ENCODE measurements at places on chromosomes 4 and X.

DNA sequence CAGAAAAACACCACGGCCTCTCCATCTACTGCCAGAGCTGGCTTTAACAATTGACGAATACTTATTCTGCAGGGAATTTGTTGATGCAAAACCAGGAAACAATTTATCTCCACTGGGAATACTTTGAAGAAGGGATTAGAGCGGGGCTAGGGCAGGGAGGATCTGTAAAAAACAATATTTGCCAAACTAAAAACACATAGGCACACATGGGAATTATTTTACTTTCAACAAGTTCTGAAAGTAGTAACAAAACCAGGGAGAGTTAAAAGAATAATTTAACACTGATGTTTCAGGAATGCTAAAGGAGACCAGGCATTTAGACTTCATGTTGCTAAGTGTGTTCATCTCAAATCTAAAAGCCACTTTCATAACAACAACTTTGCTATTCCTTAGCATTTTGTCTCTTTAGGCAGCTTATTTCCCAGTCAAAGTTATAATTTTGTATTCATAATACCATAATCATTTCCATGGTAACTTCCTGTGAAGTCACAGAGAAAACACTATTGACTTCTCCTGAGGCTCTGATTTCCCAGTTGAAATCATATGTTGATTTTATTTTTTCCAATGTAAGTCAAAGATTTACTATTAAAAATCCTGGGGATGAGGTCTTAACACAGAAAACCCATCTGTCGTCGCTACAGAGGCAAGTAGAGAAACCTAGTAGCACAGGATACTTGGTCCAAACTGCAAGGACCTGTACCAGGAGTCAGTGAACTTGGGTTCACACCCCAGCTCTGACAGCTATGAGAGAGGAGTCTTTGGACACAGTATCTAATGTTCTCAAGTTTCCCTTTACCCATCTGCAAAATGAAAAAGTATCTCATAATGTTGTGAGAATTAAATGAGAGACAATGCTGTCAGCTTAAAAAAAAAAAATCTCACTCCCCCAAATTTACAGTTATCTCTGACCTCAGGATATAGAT, 69.3 kb downstream of the SH3RF1 start:
- peak; percentile 22 for DNase-seq

- DNase-seq = peak; percentile 47
Measured at GRCh38 chr4:153471698-153472093, 5.5 kb downstream of the TMEM131L start.

DNA sequence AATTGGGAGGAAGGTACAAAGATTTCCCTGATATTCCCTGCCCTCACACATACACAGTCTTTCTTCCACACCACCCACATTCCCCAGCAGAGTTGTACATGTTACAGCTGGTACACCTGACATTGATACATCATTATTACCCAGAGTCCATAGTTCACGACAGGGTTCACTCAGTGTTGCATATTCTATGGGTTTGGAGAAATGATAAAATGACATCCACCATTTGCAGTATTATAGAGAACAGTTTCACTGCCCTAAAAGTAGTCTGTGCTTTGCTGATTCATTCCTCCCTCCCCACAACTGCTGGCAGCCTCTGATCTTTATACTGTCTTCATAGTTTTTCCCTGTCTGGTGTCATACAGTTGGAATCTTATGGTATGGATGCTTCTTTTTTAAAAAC, 15.0 kb downstream of the AGA start:
- peak; percentile 39 for DNase-seq

- no peak for DNase-seq
Measured at GRCh38 chr4:16818005-16818404, 80.4 kb downstream of the LDB2 start.

DNA sequence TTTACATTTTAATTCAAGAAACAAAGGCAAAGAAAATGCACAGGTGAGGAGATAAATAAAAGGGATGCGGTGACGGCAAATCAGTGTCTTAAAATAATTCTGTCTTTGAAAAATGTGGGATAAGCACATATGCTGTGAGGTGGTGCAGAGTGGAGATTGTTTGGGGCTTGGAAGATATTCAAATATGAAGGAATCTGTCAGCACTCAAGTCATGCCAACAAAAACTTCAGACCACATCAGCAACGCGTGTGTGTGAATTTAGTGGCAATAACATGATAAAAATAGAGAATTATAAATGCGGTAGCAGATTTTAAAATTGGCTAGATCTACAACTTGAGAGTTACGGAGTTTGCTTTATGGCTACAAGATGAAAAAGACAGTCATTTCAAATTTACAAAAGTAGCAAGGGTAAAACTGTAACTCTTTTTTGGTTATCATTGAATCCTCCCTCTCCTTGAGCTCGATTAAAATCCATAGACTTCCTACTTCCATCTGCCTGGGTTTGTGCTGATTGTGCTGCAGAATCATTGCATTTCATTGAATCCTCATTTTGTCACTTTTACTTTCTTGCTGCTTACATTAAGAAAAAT, 71.5 kb upstream of the VCX2 start:
- DNase-seq = no peak

DNA sequence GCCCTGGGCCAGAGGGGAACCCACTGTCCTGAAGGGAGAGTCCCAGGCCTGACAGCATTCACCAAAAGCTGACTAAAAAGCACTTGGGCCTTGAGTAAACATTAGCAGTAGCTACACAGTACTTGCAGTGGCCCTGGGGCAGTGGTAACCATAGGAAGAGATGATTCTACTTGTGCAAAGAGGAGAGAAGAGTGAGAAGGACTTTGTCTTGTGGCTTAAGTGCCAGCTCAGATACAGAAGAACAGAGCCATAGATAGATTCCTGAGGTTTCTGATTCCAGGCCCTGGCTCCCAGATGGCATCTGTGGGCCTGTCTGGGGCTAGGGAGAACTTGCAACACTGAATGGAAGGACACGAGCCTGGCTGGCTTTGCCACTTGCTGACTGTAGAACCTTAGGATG, 100.5 kb downstream of the PTCHD1 start:
- no peak for DNase-seq

DNA sequence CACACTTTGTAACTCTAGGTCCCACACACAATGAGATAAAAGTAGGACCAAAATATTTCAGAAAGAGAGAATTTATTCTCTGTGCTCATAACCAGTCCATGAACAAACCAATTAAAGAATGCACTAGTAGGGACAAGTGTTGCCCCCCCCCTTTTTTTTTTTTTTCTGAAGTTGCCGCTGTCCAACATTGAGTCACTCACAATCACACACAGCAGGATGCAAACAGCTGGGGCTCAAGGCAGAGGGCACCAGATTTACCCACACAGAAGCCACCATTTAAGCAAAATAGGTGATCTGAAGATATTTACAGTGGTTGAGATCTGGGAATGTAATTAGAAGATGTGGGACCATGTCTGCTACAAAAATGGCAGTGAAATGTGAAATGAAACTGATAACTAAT, 850.9 kb upstream of the SLIT2 start:
- no peak for DNase-seq

DNA sequence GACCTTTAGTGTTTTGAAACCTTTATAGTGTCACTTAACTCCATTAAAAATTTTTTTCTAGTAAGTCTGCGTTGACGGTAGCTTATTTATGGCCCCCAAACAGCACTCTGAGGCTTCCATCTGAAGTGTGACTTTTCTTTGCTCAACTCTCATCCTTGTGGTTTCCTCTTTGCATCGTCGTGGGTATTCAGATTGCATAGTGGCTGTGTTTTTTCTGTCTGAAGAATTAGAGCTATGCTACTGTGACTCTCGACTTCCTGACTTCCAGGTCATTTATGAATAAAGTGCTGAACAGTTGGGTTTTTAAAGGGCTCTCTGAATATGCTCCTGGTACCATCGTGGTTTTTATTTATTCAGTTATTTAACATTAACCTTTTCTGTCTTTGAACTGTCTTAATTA, 44.9 kb downstream of the JADE1 start:
- DNase-seq = peak; percentile 70

GRCh38 chr4:29326816-29327215, 1393.4 kb upstream of the PCDH7 start:
- DNase-seq = no peak

GRCh38 chrX:70026851-70027200, 22.9 kb downstream of the AWAT2 start:
- no peak for DNase-seq

DNA sequence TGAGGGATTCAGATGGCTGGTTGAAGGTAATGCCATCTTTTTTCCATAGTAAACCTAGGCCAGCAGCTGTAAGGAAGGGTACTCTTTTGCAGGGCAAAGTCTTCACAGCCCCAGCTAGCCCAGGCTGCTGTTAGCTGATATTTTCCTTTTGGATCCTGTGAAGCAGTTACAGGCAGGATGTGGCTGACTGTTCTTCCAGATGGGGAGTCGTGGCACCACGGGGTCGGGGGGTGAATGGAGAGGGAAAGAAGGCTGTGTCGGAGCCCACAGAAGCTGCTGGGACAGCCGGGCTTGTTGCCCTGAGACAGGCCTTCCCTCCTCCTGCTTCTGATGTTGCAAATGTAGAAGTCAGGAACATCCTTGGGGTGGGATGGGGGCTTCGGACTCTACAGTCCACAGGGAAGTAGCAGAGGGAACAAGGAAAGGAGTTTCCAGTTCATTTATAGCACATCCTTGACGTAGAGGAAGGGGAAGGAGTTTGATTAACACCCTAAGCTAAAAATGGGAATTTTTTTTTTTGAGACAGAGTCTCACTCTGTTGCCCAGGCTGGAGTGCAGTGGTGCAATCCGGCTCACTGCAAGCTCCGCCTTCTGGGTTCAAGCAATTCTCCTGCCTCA, 64.6 kb upstream of the TMEM150C start:
- DNase-seq = no peak

DNA sequence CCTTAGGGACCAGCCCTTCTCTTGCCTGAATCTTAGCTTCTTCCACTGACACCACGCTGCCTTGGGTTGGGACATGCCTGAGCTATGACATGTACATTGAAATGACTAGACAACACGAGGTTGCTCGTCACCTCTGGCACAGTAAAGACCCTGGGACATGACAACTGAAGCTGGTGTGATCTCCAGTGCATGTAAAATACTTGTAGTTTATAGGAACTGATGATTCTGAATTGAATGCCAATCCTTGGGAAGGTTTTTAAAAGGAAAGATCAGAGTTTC, 100.7 kb upstream of the PGRMC2 start:
- no peak for DNase-seq

DNA sequence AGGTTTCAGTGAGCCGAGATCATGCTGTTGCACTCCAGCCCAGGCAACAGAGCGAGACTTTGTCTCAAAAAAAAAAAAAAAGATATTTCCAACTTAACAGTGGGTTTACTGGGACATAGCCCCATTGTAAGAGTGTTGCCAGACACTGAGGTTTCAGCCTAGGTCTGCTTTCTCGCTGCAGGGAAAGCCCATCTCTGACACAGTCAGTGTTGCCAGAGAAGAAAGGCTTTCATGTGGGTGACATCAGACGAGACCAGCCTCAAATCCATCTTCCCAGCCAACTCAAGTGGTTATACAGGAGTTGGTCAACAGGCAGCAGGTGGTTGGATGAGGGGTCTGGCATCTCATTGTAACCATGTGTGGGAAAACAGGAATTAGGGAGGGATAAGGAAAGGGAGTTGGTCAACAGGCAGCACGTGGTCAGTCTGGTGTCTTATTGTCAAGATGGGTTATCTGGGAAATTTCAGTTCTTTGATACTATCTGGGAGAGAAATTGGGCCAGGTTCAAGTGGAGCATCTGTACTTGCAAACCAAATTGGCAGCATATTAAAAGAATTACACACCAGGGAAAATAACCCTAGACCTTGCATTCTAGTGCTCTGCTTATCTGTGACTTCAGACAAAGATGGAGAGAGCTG, 41.1 kb downstream of the NELFA start:
- DNase-seq = peak; percentile 5

- no peak for DNase-seq
Measured at GRCh38 chrX:15856636-15857035, 2.0 kb upstream of the AP1S2 start.

DNA sequence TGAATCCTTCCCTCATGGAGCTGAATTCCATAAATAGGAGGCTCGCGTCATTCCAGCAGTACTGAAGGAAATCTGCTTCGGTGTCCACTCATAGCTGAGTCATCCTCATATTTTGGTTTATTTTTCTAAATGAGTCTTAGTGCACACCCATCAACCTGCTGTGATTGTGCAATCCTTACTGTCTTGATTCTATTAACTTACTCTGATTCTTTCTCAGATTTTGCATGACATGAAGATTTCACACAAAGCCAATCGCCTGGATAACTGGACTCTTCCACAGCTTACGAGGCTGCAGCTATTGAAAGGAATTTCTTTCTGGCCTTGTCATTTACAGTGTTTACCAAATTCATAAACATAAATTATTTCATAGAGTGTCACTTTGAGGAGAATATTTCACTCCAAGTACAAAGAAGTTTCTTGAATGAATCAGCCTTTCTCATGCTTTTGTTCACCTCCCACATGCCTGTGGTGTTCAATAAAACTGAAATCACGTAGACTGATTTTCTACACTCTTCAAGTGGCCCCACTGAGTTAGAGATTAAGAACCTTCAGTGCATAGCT, 207.6 kb upstream of the SLITRK2 start:
- peak; percentile 27 for DNase-seq

- DNase-seq = peak; percentile 61
Measured at GRCh38 chr4:98484031-98484430, 174.4 kb downstream of the TSPAN5 start.

- peak; percentile 18 for DNase-seq
Measured at GRCh38 chr4:82371497-82371896, 2.3 kb downstream of the HNRNPD start.

DNA sequence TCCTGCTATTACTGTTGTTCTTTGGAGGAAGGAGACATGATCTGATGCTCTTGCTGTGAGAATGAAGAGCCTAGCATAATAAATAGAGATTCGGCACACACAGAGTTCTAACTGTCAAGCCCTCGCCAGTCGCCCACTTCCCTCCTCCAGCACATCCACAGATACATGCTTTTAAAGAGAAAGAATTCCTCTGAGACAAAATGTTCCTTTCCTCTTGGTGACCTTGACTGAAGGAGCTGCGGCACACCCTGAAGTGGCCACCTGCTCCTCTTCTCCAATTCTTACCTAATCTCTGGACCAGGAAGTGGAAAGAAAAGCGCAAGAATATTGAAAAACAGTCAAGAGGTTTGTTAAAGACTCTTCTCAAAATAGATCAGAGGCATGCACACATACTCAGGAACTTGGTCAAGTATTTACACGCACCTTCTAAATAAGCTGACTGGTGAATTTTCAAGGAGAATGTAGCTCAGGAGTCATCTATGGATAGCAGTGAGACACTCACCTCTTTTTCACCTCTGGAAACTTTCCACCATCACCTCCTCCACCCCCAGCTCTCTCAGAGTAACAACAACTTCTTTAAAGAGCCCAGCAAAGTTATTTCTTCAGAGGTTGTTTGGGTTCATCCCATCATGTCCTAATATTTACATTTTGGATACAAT, 95.4 kb downstream of the PARM1 start:
- no peak for DNase-seq

DNA sequence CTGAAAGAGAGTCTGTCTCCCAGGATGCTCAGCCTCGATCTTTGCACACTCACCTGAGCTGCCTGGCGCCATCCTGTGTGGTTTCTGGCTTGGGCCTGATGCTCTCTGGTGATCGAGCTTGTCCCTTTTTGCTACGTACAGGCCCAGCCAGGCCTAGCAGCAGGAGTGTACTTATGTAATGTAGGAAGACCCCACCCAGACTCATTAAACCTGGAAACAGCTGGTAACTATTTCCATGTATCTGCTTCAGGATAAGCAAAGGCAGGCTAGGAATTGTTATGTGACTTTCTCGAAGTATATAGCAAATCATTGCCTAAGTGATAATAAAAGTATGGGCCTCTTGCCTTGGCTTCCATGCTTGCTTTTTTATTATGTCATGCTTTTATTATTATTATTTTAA, 18.6 kb upstream of the ARSJ start:
- DNase-seq = no peak

GRCh38 chrX:72399816-72400215, 94.1 kb upstream of the CITED1 start:
- peak; percentile 10 for DNase-seq
